Mesendoderm (in vitro differentiated cells): ENCODE measurements at places on chromosomes 2 and 18.

DNA sequence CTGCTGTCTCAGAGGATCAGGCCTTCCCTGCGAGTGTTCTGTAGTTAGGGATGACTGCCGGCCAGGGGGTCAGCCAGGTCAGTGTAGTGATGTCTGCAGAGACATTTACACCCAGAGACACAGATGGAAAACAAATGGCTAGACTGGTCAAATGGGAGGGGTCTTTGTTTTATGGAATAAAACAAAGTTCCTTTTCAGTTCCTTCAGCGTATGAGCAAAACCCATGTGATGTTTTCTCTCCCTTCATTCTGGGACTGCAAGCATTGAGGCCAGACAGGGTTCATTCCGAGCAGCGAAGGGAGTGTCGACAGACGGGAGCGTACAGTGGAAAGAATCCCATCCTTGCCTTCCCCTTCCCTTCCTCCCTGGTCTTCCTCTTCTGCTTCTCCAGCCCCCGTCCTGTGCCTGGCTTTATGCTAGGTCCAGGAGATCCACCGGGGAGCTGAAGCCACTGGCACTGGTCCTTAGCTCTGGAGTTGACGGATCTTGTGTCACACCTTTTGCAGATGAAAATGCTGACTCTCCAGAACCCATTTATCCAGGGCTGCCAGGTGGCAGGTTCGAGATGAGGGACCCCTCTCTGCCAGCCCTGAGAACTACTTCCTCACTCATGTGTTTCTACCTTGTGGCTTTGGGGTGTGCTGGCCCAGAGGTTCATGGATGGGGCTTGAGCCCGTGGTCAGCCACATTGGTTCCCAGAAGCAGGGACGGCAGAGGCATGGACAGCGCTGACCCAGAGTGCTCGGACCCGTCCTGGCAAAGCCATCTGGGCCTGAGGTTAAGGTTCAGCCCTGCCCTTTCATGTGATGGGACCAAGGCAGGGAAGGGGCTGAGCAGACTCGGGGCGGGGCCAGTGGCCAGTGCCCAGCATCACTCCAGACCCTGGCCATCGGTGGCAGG lies 24.2 kb downstream of the ITGB1BP1 start:
- no peak for DNase-seq

DNA sequence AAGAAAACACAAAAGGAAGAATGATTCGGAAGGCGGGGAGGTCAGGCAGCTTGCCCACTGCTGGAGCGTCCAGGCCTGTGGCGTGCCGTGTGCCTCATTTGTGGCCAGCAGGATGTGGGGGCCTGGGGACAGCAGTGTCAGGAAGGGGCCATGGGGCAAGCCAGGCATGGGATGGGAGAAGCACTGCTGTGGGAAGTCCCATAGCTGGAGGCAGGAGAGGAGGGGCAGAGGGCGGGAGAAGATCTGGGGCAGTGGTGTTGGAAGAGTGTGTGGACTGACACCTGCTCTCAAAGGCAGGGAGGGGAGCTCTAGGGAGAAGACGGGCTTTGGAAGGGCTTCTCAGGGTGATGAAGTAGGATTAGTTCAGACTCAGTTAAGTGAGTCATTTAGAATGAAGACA lies 133.7 kb downstream of the ACOXL start:
- no peak for DNase-seq

DNA sequence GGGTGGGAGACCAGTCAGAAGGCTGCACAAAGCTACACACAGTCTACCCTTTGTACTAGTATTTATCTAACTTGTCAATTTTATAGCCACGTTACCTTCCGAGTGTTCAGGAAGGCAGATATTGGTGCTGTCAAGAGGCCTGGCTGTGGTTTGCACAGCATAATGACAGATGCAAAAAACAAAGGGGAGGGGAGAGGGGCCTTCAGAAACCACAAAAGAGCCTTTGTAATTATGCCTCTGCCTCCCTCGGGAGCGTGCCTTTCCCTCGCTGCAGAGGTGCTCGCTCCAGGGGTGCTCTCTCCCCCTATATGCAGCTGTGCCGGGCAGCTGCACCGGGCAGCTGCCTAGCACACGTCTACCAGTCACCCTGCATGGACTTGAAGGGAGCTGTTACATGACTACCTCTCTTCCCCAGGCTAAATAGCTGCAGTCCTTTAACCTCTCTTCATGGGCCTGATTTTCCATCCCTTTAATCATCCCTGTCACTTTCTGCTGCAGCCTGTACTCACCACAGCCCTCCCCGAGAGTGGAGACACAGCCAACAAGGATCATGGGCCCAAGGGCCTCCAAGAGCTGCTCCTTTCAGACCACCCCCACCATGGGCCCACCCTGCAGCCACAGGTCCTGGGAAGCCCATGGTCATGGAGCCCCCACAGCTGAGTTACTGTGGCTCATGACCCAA lies 168.4 kb upstream of the PKDCC start:
- no peak for DNase-seq

GRCh38 chr18:36536426-36536825 lies 238.9 kb downstream of the FHOD3 start:
- DNase-seq = no peak

DNA sequence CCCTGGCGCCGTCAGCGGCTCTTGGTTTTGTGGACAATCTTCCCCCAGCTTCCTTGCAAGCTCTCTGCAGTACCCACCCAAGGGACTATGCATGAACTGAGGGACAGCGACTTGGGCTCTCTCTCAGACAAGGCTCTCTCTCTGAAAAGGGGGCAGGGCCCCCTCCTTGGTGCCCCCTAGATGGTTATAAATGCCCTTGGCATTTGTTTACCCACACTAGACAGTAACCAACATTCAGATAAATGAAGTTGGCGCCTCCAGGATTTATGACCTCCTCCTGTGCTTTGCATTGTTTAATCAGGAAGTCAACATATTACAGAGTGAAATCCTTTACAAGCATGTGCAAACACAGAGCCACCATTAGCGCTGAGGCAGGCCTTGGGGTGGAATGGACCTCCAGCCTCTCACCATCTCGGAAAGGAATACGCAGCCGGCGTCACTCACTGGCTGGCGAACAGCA lies 547.4 kb upstream of the ID2 start:
- no peak for DNase-seq

DNA sequence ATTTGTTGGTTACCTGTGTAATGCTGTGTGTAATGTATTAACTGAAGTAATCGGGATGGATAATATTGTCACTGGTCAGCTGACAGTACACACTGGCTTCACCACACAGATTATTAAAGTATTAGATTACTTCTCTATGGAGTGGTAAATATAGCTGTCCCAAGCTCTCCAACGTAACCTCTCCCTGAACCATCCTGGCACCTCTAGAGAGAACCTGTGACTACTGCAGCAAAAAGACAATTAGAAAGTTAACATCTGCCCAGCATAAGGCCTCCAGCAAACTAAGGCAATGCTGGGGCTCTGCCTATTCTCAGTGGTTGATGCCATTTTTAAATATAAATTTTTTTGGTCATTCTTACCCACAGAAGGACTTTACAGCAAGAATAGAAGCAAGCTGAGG lies 351.3 kb downstream of the GPD2 start:
- no peak for DNase-seq

GRCh38 chr2:228136027-228136426 lies 45.5 kb downstream of the SPHKAP start:
- DNase-seq = no peak

GRCh38 chr18:58174285-58174684 lies 130.3 kb downstream of the NEDD4L start:
- DNase-seq = peak; percentile 39

- DNase-seq = no peak
These were observed 425.5 kb downstream of the TSN start for GRCh38 chr2:122180972-122181371.

- DNase-seq = no peak
These were observed 81.3 kb downstream of the KCNF1 start for GRCh38 chr2:10993001-10993481.

- DNase-seq = peak; percentile 50
These were observed 141.6 kb upstream of the SP3 start for GRCh38 chr2:174106736-174107135.

- DNase-seq = no peak
These were observed 111.6 kb downstream of the FAM210A start for GRCh38 chr18:13614641-13615288.

GRCh38 chr2:177281400-177282180 lies 17.1 kb upstream of the NFE2L2 start:
- no peak for DNase-seq

DNA sequence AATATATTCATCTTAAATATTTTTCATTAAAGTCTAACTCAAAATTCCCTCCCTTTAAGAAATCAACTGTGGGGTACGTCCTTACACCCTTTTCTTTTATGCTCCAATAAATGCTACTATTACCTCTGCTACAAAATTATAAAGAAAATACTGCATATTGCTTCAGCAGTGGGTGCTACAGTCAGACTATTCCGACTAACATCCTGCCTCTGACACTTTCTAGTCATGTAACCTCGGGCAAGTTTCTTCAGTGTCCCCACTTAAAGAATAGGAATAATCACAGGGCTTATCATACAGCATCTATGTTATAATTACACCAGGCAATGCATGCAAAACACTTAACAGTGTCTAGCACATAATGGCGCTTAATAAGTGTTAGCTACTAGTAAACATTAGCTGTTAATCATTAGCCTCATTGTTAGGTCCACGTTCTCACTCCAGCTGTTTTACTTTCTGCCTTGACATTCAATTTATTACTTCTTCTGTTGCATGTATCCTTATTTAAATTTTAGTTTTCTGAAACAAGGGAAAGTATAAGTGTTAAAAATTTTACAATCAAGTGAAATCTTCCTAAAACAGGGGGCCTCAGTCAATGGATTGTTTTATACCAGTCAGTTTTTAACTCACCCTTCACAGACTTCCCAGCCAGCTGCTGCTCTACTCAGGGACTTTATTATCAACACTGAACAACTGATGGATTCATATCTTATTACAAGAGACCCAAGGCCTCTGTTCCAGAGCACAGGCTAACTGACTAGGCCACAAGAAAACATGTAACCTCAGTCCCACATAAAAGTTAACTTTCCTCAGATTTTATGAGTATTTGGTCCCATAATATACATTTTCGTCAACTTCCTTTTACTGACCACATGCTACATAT lies 54.0 kb downstream of the CLASP1 start:
- DNase-seq = peak; percentile 34

GRCh38 chr18:66271962-66272361 lies 331.9 kb downstream of the CDH19 start:
- DNase-seq = peak; percentile 95

DNA sequence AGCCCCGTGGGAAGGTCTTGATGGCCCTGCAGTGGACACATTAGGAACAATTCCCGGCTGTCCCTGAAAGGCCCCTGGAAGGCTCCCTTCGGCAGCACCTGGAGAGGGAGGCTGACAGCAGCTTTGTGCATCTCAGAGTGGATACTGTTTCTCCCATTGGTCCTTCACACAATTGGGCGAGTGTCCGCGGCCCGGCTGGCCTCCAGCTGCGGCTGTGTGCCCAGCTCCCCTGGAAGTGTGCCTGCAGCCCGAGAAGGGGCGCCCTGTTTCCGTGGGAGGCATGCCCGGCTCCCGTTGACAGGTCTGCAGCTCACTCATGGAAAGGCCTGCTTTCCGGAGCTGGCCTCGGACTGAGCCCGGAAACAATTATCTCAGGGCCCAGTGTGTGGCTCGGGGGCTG lies 103.7 kb downstream of the LPIN1 start:
- DNase-seq = no peak

DNA sequence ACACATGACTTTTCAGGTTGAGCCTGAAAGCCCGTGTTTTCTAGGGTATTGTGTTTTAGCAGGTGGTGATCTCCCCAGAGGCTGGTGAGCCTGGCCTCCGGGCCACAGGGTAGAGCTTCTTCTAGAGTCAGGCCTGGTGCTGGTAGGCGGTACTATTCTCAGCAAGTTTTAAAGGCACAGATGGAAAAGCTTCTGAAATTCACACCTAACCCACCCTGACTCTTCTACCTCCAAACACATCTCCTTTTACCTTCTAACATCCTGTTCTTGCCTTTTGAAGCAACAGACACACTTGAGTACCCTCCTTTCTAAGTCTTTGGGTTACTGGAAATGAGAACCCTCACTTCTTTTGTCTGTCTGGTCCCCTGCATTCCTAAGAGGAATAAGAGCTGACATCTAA lies 191.1 kb downstream of the SETBP1 start:
- DNase-seq = no peak

DNA sequence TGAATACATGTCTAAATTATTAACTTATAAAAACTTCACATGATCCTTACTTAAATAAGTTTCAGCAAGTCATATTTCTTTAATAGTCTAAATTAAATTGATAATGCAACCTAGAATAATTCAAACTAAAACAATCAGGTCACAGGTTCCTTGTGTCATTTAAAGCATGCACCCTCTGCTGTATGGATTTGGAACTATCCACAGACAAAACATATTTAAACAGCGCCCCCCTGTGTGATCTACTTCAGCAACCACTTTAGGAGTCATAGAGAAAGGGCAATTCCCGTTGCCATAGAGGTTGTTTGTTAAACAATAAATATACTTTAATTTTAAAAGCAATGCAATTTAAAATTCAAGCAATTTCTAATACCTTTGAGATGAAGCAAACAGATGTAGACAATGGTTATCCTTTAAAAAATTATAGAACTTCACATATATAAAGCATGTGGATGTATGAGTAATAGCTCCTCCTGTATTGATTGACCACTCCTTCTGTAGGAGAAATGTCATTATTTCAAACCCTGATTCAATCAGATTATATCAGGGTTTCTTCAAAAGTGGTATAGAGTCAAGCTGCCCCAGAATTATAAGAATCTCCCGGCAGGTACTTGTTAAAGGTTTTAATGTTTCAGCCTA lies 21.2 kb downstream of the GRB14 start:
- DNase-seq = peak; percentile 90

GRCh38 chr18:54742659-54743604 lies 85.3 kb upstream of the RAB27B start:
- no peak for DNase-seq

DNA sequence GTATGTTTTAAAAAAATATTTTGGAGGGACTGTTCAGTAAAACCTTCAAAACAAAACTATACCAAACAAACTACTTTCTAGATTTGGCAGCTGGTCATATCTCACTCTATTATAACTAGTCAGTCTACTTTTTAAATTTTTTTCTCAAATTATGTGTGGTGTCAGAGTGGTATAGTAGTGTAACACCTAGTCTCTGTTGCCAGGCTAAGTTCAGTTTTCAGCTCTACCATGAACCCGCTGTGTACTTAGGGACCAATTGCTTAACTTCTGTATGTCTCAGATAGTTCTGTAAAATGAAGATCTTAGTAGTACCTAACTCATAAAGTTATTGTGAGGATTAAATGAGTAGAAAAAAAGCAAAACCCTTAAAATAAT lies 54.3 kb downstream of the GPD2 start:
- DNase-seq = no peak

- no peak for DNase-seq
These were observed 20.9 kb upstream of the HK2 start for GRCh38 chr2:74812787-74813590.
